ENCODE measurements at places on chromosomes 13 and 19.

DNA sequence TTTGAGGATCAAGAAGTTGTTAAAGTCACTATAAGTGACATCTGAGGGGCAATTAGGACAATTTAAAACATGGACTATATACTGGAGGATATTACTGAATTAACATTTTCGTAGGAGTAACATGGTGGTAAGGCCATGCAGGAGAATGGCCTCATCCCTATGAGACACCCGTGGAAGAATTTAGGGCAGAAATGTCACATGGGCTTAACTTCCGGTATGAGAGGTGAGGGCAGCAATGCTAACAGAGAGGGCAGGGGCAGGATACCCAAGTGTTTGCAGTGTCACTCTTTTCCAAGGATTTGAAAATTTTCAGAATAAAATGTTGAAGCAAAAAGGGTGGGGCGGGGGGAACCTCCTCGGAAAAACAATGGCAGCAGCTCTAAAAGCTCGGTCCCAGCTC is 23.6 kb downstream of the RANBP3 start:
- DNase-seq: no peak

DNA sequence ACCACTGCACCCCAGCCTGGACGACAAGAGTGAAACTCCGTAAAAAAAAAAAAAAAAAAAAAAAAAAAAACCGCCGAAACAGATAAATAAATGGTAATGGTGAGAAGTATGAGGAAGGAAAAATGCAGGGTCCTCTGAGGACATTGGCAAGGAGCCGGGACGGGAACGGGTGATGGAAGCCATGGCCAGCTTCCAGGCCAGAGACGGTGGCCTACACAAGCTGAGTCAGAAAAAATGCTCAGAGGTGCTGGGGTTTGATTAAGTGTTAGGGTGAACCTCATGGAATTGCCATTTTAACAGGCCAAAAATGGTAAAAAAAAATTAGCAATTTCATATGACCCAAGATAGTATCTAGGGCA is 866 bp upstream of the ZSWIM4 start:
- DNase-seq: no peak

DNA sequence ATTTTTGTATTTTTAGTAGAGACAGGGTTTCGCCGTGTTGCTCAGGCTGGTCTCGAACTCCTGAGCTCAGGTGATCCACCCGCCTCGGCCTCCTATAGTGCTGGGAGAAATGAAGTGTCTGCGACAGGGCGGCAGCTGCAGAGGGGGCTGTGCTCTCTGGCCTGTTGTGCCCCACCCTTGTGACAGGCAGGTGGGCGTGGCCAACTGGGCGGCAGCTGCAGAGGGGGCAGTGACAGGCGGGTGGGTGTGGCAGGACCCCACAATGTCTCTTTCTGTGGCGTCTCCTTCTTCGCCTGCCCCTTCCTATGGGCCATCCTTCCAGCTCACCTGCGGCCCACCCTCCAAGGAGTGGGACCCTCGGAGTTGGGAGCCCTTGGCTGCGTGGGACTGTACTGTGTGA is 11.8 kb downstream of the STK11 start:
- DNase-seq: no peak

- DNase-seq: no peak
Measured at GRCh38 chr13:97459215-97459777, 25.3 kb downstream of the RAP2A start.

DNA sequence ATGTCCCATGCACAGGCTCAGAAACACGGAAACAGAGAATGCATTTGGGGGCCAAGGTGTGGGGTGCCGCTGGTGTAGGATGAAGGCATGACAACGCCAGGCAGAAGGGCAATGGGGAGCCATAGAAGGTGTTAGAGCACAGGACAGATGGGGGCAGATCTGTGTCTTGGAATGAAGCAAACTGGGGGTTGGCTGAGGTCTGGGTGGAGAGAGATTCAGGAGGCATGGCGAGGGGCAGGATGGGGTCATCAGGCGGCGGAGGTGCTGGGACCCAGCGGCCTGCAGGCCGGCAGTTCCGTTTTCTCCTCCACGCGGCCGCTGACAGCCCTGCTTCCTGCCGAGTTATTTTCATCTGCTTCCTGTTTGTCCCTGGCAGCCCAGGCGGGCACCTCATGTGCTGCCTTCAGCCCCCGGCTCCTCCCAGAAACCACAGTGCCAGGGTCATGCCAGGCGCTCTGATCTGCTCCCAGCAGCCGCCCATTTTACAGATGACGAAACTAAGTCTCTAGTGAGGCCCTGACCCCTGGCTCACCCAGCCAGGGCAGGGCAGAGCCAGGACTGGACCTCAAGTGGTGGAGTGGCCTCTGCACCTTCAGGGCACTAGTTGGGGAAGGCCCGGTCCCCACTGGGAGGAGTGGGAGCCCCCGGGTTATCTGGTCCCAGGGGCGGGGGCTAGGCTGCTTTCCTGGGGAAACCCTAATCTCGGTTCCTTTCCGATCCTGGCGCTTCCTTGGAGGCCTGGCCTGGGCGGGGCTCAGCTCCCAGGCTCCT is 2.2 kb downstream of the ARHGAP45 start:
- DNase-seq: peak; percentile 52

DNA sequence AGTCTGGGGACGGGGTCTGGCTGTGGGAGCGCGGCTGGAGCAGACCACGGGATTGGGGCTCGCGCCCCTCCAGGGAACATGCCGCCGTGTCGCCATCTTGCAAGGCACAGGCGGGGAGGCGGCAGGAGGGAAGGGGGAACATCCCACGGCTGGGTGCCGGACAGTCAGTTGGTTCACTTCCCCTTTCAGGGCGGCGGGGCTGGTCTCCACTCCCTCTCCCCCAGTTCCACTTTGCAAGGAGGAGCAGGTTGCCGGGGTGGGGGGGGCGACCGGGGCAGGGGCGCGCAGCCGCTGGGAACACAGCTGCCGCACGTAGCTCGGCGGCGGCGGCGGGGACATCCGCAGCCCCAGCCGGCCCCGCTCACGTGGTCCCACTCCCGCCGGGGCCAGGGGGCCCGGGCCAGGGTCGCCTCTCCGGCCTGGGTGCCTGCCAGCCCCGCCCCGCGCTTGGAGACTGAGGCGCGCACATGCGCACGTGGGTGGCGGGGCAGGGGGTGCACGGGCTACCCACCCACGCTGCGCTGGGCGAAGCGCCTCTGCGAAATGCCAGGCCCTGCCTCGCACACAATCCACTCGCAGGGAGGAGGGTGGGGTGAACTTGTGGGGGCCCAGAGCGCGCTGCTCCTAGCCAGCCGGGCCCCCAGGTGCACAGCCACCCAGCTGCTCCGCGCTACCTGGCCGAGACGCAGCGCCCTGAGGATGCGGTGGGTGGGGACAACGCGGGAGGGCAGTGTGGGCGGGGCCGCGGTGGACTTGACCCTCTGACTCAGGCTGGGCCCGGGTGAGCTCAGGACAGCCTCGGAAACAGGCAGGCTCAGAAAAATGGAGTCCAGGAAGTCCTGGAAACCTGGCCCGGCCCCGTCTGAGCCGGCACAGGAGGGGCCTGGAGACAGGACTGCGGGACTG is 6.4 kb downstream of the KLF16 start:
- peak; percentile 61 for DNase-seq

DNA sequence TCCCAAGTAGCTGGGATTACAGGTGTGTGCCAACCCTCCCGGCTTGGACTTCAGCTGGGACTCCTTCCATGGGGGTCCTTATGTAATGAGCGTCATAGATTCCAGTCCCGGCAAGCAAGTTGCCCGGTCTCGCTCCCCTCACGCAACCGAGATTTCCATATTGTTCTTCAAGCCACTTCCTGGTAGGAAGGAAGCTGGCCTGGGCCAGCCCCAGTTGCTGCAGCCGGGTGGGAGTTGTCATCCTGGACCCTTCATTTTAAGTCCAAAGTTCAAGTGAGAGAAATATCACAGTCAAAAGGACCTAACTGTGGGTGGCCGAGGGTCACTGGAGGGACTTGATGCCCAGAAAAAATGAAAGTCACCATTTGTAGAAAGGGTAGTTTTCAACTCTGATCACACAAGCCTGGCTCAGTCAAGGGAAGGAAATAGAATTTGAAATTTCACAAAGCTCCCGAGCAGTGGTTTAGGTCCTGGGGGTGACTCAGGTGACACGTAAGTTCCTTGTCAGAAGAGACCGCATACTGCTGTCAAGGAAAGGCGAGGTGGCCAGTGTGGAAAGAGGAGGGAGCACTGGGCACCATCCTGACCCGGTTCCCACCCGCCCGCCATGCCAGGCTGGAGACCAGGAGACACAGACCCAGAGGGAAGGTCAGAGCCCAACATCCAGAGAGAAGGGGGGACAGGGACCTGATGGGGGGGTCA is 5.3 kb downstream of the FGF21 start:
- DNase-seq: no peak

All from stimulated activated CD4-positive, alpha-beta T cell treated with anti-CD3 and anti-CD28 coated beads, Interleukin-4, amount 100 ng/mL, for 1 hour (primary cell).